ENCODE measurements at places on chromosomes 6 and 20.
A peak's percentile ranks its signal among the peaks of the same experiment; 100 is the strongest.

GRCh38 chr6:125789576-125790357 is 993 bp upstream of the NCOA7 start:
- no peaks in the 10 kb centered on the region for H3K36me3 ChIP-seq
- peak; percentile 42 for DNase-seq
- H3K27ac ChIP-seq: peak overlapping the region; percentile 90
- H3K4me1 ChIP-seq: peaks cover 38% of the 10 kb centered on the region
- H3K27me3 ChIP-seq: no peaks in the 10 kb centered on the region
- peak overlapping the region; percentile 81 for H3K4me3 ChIP-seq

GRCh38 chr6:14966096-14966905 is 279.6 kb upstream of the JARID2 start:
- H3K27me3 ChIP-seq: no peaks in the 10 kb centered on the region
- peaks cover 24% of the 10 kb centered on the region for H3K4me1 ChIP-seq
- DNase-seq: no peak
- H3K36me3 ChIP-seq: no peaks in the 10 kb centered on the region

- H3K4me1 ChIP-seq: no peaks in the 10 kb centered on the region
- DNase-seq: no peak
- no peak overlapping the region for H3K4me3 ChIP-seq
- peaks cover 12% of the 10 kb centered on the region for H3K27me3 ChIP-seq
- H3K36me3 ChIP-seq: no peaks in the 10 kb centered on the region
Observed at GRCh38 chr6:47836639-47837038, 54.8 kb downstream of the OPN5 start.

- H3K27me3 ChIP-seq: no peaks in the 10 kb centered on the region
- peaks cover 10% of the 10 kb centered on the region for H3K4me1 ChIP-seq
- no peak for DNase-seq
- H3K36me3 ChIP-seq: peaks cover 22% of the 10 kb centered on the region
- no peak overlapping the region for H3K4me3 ChIP-seq
Observed at GRCh38 chr6:104986625-104987024, 29.7 kb downstream of the LIN28B start.

GRCh38 chr20:34549291-34549928 is 9.1 kb upstream of the MAP1LC3A start:
- no peaks in the 10 kb centered on the region for H3K36me3 ChIP-seq
- no peak for DNase-seq
- no peak overlapping the region for H3K27ac ChIP-seq
